GM12878 (cell line): ENCODE measurements at places on chromosomes 4 and X.

- no peak for DNase-seq
Observed at GRCh38 chr4:951594-952468, 19.6 kb downstream of the TMEM175 start.

DNA sequence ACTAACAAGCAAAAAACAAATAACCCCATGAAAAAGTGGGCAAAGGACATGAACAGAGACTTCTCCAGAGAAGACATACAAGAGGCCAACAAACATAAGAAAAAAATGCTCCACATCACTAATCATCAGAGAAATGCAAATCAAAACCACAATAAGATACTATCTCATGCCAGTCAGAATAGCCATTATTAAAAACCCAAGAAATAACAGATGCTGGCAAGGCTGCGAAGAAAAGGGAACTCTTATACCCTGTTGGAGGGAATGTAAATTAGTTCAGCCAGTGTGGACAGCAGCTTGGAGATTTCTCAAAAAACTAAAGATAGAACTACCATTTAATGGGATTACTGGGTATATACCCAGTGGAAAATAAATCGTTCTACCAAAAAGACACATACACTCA is 79.6 kb downstream of the MAPK10 start:
- DNase-seq: no peak

GRCh38 chr4:40199179-40199670 is 2.4 kb downstream of the RHOH start:
- DNase-seq: no peak

GRCh38 chrX:68892651-68893050 is 63.8 kb downstream of the EFNB1 start:
- no peak for DNase-seq

- no peak for DNase-seq
Observed at GRCh38 chrX:115531818-115532403, 29.1 kb upstream of the PLS3 start.

- DNase-seq: no peak
Observed at GRCh38 chrX:21155916-21156315, 218.3 kb upstream of the CNKSR2 start.

GRCh38 chr4:75752637-75753036 is 28.3 kb downstream of the USO1 start:
- no peak for DNase-seq

DNA sequence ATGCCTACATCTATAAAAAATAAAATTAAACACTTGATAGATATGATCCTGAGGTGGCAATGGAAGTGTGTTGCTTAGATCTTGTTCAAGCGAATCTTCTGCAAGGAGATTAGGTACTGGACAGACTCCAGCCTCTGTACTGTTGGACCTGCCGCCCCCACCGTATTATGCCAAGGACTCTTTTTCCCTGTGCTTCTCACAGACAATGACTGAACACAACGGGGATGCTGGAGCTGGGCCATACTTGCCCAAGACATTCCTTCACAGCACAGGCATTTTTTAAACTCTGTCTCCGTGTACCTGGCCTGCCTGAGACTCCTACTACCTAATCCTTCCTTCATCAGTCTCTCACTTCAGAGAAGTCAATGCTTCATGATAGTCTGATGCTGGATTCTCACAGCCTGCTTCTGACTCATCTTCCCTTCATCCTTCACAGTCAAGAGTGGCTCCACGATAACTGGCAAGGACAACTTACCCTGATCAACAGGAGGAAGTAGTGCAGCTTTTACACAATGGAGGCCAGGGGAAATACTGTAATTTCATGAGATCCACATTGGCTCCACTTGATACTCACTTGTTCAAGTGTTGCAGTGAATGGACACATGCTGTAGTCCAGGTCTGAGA is 754.6 kb upstream of the AGA start:
- no peak for DNase-seq

GRCh38 chrX:123454712-123455431 is 270.8 kb downstream of the GRIA3 start:
- no peak for DNase-seq

DNA sequence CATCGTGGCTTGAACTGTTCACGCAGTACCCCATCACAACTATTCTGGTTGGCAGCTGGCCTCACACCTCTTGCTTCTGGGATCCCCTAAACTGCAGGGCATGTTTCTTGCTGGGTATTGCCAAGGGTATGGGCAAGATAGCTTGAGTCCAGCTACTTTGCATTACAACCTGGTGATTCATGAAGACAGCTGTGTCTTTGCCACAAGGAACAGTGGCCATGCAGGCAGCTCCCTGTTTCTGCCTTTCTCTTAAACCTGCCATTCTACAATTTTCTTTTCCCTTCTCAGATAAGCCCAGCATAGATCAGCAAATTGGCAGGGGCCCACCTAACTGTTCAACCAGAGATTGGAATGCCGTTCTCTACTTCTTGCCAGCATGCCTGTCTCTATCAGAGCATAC is 42.8 kb downstream of the TENM3 start:
- no peak for DNase-seq

DNA sequence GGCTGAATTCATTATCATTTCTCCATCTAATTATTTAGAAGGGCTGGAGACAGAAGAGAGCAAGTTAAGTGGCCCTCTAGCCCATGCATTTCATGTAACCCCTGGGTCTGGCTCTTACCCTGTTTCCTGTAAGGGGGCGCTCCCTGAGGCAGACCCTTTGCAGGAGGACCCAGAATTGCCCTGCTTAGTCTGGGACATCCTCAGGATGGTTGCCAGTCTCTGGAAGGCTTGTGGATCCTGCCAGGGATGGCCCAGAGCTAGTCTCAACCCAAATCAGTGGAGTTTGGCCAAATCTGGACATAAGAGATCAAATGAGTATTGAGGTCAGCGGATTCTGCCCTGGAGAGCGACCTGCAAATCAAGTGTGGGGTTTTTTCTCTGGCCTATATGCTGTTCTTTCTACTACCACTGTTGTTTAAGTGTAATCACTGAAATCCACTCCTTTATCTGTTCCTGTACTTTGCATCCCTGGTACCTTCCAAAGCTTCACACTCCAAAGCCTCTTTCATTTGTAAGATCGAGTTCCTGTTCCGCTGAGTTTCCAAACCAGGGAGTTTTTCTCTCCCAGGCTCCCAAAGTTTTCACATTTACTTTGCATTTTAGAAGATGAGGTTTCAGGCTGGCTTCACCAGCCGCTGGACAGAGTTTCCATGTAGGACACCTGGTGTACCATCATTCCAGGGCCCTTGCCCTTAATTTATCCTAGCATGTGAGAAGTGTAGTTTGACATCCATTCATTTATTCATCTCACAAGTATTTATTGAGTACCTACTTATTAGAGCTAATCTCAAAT is 6.3 kb downstream of the KLF3 start:
- no peak for DNase-seq

- DNase-seq: no peak
Observed at GRCh38 chr4:40122941-40123340, 66.3 kb downstream of the N4BP2 start.

DNA sequence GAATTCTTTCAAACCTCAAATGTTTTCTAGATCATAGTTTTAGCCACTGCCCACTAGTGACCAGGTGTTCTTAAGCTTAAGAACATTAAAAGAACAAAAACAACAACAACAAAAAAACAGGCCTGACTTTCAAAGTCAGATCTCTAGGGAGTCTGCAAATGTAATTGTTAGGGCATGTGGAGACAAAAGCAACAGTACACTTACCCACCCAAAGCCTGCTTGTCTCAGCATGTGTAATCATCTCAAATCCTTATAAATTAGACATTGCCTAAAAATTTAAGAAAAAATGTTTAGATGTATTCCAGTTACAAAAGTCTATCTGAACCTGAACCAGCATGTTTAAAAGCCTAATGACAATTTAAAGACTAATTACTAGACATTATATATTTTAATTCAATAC is 79.9 kb downstream of the SLC7A11 start:
- DNase-seq: no peak

DNA sequence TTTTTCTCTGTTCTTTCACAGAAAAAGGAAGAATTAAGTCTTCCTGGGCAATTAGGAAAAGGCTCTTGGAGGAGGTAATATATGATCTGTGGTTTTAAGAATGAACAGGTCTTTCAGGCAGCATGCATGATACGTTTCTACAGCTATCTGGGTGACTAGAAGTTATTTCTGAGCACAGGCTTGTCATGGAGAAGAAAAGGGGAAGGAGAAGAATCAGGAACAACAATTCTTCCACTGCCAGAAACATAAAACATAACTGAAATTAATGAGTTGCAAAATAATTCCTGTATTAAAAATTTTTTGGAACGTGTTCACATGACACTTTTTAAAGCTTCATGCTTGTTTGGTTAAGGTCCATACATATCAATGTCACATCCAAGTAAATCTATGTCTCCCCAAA is 17.7 kb upstream of the STIM2 start:
- no peak for DNase-seq

- no peak for DNase-seq
Observed at GRCh38 chrX:72308566-72309296, 3.0 kb upstream of the CITED1 start.

GRCh38 chr4:94642561-94642866 is 115.2 kb upstream of the BMPR1B start:
- no peak for DNase-seq

- DNase-seq: no peak
Observed at GRCh38 chr4:68277627-68278026, 32.1 kb upstream of the TMPRSS11B start.

DNA sequence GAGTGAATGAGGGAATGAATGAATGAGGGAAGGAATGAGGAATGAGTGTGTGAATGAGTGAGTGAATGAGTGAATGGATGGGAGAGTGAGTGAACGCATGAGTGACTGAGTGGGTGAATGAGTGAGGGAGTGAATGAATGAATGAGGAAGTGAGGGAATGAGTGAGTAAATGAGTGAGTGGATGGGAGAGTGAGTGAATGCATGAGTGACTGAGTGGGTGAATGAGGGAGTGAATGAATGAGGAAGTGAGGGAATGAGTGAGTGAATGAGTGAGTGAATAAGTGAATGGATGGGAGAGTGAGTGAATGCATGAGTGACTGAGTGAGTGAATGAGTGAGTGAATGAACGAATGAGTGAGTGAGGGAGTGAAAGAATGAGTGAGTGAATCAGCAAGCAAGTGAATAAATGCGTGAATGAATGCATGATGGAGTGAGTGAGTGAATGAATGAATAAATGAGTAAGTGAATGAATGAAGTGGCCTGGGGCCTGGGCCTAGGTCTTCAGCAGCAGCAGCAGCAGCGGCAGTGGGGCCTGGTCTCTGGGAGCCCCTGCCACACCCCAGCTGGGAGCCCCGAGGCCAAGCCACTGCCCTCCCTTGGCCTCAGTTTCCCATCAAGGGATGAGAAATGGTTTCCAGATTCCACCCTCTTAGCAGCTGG is 16.2 kb upstream of the PSAPL1 start:
- DNase-seq: no peak

- no peak for DNase-seq
Observed at GRCh38 chr4:99357948-99358347, 5.4 kb upstream of the ADH1C start.

DNA sequence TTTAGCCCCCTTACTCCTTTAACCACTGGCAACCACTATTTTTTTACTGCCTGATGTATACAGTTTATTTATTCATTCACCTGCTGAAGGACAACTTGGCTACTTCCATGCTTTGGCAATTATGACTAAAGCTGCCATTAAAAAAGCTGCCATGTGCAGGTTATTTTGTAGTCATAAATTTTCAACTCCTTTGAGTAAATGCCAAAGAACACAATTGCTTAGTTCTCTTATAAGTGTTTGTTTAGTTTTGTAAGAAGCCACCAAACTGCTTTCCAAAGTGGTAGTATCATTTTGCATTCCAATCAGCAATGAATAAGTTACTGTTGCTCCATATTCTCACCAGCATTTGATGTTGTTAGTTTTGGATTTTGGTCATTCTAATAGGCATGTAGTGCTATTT is 1831.8 kb downstream of the PCDH7 start:
- DNase-seq: no peak

GRCh38 chrX:154657226-154657805 is 3.9 kb upstream of the CTAG2 start:
- DNase-seq: no peak

GRCh38 chr4:112747036-112747435 is 110.1 kb downstream of the LARP7 start:
- DNase-seq: no peak

DNA sequence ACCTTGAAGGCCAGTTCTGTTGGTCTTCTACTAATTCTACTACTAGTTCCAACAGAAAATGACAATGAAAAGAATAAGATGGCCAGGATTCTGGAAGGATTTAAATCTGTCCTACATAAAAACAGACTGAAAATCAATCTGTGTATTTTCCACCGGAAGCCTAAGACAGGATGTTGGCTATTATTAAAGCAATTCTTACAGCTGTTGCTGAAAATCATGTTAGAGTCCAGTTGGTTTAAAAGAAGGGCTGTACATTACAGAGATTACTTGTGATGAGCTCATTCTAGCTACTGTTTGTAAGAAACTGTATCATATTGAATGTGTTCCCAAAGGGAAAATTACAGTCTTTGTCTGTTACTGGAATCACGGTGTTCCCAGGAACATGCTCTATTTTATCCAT is 54.8 kb upstream of the MAGEB16 start:
- no peak for DNase-seq

GRCh38 chrX:85052205-85052604 is 48.5 kb downstream of the APOOL start:
- no peak for DNase-seq

- no peak for DNase-seq
Observed at GRCh38 chr4:119697887-119698393, 69.3 kb upstream of the PDE5A start.
